ENCODE measurements at places on chromosomes 4 and X.

DNA sequence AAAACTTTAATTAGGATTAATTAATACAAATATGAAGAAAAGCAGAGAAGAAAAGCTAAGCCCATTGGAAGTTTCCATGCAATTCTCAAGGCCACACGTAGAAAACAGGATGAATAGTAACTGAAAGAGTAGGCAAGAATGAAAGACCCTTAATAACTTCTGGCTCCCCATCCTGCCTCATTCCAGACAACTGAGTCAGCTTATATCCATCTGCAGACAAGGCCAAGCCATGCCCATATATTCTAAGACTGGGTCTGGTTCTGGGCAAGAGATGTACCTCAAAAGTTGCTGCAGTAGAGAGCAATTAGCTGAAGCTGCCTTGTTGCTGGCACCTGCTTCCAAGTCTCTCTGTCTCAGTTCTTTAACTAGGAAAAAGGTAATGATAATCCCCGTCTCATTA is 244.1 kb downstream of the GPC3 start:
- no peak for DNase-seq

DNA sequence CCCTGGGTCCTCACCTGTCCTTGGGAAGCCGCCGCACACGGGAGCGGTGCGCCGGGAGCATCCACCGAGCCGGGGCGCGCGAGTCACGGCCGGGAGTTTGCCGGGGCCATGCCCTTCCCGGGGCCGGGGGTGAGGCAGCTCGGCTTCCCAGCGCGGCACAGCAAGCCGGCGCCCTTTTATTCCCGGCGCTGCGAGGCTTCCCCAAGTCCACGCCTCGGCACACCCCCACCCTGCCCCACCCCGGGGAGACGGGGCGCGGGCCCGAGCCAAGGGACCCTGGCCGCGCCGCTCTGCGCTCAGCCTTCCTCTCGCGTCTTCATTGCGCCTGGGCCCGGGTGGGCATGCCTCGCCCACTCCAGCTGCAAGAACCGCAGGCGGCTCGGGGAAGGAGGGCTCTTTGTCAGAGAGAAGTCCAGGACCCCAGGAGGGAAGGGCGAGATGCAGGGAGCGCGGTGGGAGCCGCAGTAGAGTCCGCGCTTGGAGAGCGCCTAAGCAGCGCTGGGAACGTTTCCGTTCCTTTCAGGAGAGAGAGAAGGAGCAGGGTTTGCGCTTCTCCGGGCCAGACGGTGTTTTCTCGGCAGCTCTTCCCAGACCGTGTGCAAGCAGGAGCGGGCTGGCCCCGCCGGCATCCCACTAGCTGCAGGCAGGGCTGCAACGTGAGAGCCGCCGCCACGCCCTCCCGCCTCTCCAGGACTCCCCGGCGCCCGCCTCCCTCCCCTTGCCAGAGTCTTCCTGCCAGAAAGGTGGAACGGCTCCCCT is at the start of gene MXRA5:
MXRA5 (minus strand) TSS at position 152 of the 759 bp plus-strand sequence. CDS start 2,819 bp downstream, outside the sequence.
- DNase-seq = no peak

GRCh38 chrX:120517936-120518335 is 42.8 kb downstream of the CUL4B start:
- no peak for DNase-seq

DNA sequence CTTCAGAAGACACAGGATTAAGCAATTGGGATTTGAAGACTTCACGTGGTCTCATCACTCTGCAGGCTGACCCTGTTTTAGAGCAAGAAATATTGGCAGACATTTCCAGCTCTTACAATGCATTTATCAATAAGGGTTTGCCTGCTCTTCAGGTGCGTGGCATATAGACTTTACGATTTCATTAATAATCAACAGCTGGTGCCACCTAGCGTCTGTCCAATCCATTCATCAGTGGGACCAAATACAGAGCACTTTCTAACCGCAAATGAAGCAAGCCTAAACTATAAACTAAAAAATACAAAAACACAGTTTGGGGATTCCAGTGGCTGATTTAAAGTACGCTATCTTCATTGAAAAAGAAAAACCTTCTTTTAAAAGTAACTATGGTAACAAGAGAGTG is 125.4 kb upstream of the DMD start:
- DNase-seq = no peak

DNA sequence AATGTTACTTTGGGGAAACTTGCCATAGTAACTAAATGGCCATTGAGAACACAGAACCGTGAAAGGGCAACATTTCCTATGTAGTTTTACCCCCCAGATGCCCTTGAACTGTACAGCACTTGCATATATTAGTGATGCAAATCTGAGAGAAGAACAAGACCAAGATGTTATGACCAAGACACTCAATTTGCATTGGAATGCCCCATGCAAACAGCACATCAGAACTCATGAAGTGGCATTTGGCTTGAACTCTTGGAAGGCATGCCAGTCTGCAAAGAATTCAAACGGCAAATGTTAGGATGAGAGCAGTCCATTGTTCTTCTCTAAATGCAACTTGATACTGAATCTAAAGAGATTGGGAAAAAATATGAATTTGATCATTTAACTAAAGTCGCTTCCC is 139.4 kb upstream of the CXorf66 start:
- no peak for DNase-seq

DNA sequence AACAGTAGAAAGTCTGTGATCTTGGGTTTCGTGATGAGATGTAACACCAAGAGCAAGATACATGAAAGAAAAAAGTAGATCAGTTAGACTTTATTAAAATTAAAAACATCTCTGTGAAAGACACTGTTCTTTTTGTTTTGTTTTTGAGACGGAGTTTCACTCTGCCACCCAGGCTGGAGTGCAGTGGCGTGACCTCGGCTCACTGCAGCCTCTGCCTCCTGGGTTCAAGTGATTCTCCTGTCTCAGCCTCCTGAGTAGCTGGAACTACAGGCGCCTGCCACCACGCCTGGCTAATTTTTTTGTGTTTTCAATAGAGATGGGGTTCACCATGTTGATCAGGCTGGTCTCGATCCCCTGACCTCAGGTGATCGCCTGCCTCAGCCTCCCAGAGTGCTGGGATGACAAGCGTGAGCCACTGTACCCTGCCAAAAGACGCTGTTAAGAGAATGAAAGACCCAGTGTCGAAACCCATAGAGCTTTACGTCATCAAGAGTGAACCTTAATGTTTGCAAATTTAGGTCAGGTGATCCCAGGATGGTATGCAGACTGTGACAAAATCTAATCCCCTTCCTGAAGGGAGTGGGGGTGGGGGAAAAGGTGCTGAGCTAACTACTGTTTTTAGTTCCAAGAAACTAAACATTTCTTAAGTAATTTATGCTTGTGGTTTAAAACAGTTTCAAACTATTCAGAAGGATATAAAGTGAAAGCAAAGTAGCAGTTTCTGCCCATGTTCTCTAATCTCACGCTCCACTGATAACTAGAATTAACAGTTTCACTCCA is 8.0 kb downstream of the OFD1 start:
- DNase-seq = no peak

DNA sequence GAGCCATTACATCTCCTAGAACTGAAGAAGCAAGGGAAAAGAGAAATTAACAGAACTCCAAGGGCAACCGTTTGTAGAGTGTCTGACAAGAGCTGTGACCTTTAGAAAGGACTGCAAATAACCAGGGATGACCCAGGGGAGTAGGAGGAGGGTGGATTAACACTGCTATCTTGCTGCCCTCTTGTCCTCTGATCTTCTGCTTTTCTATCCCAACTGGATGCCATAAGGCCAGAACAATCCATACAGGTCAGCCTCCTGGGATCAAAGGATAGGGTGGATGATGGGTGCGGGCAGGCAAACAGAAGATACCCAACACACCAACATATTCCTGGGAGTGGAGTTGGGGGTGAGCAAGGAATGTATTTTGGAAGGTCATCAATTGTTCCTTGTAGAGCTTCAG is 19.8 kb upstream of the PDE5A start:
- DNase-seq = no peak

DNA sequence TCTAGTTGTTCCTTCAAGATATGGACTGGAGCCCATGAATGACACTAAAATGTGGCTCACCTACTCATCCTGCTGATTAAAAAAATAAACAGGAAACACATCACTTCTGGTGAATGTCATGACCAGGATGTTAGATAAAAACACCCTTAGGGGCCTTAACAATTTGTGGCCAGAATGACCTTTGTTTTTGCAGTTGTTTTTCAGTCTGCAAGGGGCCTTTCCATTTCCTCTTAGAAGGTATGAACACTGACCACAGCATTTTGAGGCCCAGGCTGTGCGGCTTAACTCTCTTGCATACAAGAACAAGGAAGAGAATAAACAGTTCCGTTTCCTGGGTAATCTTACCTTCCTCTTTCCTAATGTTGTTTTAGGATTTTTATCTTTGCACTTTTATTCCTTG is 113.2 kb downstream of the IL1RAPL2 start:
- DNase-seq = no peak

- DNase-seq = no peak
Measured at GRCh38 chr4:25861280-25861950, 1.4 kb downstream of the SEL1L3 start.

GRCh38 chr4:152572417-152573086 is 36.7 kb upstream of the FBXW7 start:
- no peak for DNase-seq

GRCh38 chr4:71411981-71412380 is 73.2 kb downstream of the SLC4A4 start:
- DNase-seq = no peak

GRCh38 chrX:153703036-153703370 is 15.3 kb downstream of the SLC6A8 start:
- DNase-seq = peak; percentile 93

- DNase-seq = no peak
Measured at GRCh38 chrX:103467887-103468286, 51.4 kb downstream of the RAB40A start.

- DNase-seq = no peak
Measured at GRCh38 chr4:52621567-52621966, 37.5 kb downstream of the USP46 start.

Data from gastrocnemius medialis (tissue), 4 donors.